ENCODE measurements at places on chromosomes 3 and 15.

- DNase-seq, result no peak
These were observed 456.3 kb upstream of the ARRDC4 start for GRCh38 chr15:97504031-97504792.

- no peak for DNase-seq
These were observed 131.1 kb upstream of the GADL1 start for GRCh38 chr3:31025541-31025940.

GRCh38 chr3:46058981-46059380, 31.7 kb upstream of the XCR1 start:
- DNase-seq, result no peak

DNA sequence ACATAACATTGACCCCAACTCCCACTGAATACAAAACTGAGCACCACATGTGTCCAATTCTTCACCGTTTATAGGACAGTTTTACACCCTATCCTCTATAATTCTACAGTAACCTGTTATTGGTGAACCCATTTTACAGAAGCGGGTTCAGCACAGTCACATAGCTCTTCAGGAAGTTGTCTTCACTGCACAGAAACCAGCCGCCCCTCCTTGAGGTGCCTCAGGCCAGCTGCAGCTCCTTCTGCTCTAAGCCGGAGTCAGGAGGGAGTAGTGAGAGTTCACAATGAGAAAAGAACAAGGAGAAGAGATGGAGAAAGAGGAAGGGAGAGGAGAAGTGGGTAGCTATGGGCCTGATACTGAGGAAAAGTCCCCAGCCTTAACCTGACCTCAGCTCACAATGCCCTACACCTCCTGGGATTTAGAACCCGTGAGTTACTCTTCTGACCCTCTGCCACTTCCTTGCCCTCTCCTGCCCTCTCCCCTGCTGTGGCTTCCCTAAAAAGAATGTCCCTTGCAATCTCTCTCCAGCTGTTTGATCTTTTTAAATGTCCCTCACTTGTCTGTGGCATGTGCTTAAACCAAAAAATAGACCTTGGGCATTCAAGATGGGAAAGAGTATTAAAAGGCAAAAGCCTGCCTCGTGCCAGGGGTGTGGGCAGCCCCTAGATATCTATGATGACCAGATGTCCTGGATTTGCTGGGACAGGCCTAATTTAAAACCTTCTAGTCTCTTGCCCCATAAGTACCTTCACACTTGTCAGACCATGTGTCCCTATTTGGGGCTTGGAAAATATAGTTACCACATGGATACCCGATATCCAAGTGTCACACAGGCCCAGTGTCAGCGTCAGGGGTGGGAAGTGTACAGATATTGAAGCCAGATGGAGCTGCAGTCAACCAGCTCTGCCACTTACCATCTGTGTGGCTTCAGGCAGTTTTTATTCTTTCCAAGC, 71.3 kb upstream of the HES1 start:
- no peak for DNase-seq

DNA sequence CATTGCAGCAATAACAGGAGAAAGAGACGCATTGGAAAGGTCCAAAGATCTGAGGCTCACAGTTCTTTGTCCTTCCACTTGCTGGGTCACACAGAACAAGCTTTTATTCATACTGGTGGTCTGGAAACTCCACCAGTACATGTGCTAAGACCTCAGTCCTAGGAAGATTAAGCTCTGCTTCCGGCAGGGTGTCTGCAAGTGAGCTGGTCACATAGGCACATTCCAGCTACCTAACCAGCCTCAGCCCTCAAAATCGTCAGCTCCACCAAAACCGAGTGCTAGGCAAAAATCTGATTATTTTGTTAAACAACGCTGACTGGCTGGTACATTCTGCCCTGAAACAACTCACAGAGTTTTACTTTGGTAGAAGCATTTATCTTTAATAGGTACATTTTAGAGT, 2.2 kb downstream of the ZBED2 start:
- no peak for DNase-seq

Measured in right renal cortex interstitium (tissue), 3 donors.